ENCODE measurements at places on chromosomes 3 and 15. TPM values are rescaled to one million over a fixed set of nuclear protein-coding genes. Genes with fewer than 3 reads are reported as not detected.

- no peak for DNase-seq
Measured at GRCh38 chr15:69693059-69693458, 240.4 kb downstream of the RPLP1 start.

GRCh38 chr15:64583983-64584382 lies 123.6 kb downstream of the ZNF609 start:
- DNase-seq, result no peak

DNA sequence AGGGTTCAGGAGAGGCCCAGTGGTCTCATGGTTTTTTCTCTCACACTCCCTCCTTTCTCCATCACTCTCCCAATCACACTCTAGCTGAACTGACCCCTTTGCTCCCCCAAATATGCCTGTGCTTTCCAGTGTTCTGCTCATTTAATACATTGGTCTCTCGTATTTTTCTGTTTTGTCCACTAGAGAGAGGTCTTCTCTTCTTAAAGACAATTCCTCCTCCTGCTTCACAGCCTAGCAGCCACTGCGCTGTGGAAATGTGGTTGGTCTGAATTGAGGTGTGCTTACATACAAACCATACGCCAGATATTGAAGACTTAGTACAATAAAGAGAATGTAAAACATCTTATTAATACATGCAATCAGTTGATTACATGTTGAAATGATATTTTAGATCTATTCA lies 60.6 kb upstream of the XCR1 start:
- no peak for DNase-seq

DNA sequence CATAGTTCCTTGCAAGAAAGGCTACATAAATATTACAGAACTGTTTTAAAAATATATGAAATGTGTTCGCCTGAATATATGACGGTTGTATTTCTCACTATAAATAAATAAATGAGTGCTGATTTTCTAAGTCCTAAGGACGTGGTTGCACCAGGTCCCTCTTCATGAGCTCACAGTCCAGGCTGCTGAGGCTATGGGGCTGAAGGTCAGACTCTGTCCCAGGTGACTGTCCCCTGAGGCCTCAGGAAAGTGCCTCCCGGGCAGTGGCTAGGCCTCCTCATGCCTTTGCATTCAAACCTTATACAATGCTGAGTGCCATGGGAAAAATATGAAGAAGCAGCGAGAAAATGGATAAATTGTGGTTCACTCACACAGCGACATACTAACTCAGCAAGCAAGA lies 43.5 kb upstream of the SSR3 start:
- no peak for DNase-seq

GRCh38 chr3:49461443-49462171 lies 8.5 kb upstream of the DAG1 start:
- no peak for DNase-seq

DNA sequence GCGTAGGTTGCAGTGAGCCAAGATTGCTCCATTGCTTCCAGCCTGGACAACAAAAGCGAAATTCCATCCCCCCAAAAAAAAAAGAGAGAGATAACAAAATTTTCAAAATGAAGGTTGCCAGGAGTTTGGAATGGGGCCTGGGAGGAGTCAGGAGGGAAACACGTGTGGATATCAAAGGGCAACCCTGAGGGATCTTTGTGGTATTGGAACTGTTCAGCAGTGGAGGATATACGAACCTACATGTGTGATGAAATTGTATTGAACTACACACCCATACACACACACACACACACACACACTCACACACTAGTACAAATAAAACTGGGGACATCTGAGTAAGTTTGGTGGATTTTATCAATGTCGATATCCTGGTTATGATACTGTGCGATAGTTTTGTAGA lies 61.8 kb downstream of the RBPMS2 start:
- no peak for DNase-seq

DNA sequence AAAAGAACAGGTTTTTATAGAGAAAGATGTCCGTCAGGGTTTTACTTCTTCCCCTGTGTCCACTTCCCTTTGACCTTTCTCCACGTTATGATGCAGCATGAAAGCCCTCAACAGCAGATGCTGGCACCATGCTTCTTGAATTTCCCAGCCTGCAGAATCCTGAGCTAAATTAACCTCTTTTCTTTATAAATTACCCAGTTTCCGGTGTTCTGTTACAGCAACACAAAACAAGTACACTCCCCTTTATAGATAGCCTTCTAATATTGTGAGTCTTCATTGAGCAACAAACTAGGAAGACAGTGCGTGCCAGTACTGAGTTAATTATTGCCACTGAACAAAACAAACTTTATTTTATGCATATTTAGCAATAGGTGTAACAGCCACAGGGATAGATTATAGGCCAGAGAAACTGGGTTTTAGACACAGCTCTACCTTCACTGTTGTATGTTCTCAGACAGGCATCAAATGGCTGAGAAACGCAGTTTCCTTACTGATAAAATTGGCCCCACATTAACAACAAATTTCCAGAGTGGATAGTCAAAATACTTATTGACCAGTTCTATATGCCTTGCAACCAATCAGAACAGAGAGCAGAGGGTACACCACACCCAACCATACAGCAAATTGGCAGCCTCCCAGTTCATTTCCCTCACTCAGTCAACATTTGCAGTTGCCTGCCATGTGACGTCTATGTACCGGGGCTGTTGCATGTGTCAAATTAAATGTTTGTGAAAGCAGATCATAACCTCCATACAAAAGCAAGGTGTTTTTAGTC lies 14.4 kb upstream of the TBL1XR1 start:
- DNase-seq, result no peak

DNA sequence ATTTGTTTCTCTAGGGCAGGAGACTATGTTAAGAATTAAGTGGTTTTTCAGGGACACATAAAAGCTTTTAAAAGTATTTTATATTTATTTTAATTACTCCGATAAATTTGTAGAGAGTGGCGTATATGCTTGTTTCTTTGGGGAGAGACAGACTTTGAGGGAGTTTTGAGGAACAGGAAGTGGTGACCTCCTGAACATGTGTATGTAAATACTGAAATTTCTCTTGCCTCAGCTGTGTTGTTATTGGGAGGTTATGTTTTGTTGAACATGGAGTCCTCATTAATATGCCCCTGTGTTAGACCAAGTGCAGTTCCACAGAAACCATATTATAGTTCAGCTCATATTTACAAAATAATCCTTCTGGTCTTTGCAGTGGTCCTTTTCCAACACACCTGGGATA lies 41.8 kb upstream of the UTS2B start:
- no peak for DNase-seq

DNA sequence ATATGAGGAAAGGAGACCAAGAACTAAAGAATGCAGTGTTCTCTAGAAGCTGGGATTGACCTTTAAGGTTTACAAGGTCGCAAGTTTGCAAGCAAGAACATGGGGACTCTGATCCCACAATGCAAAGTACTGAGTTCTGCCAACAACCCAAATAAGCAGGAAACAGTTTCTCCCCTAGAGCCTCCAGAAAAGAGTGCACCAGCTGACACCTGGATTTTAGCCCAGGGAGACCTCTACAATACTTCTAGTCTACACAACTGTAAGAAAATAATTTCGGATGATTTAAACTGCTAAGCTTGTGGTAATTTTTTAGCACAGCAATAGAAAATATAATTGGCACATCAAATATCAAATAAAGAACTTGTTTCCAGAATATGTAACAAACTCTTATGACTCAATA lies 46.4 kb downstream of the EHHADH start:
- no peak for DNase-seq

The VEPH1 gene
- polyA plus RNA-seq, result 56.0 TPM

The UBAP1L gene
- polyA plus RNA-seq, result 6.9 TPM

The SLC6A11 gene
- polyA plus RNA-seq, result 0.10 TPM

Data from left kidney (tissue), 8 donors.